ENCODE measurements at places on chromosomes 5 and 9.
A peak's percentile ranks its signal among the peaks of the same experiment; 100 is the strongest.

DNA sequence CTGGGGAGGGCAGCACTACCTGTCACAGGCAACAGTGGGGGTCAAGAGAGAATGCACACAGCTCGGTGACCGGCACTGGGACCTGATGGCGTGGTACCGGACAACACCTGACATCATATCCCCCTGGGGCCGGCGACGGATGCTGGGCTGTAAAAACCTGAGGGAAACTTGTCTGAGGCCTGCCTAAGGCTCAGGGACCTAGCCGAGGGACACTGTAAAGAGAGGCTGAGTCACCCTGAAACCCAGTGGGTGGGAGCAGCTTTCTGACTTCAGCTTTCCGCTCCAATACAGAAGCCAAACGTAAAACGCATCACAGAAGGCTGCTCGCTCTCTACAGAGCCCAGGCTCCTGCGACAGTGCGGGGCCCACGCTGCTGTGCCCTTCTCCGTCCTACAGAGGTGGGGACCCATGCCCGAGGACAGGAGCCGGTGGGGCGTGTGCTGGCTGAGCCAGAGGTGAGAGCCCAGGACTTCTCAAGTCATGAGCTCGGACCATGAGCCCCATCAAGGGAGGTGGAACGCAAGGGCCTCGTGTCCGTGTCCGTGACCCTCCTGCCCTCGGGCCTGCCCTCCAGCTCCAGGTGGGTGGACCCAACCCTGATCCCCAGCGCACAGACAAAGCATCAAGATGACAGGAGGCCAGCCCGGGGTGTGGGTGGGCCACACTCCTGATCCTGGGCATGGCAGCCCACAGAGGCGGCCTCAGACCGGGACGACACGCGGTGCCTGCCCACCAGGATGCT is 5.3 kb downstream of the RALGDS start:
- ATAC-seq = no peak

- no peak for ATAC-seq
These were observed 1.2 kb upstream of the SLC4A9 start for GRCh38 chr5:140358738-140359310.

GRCh38 chr9:36781533-36781932 is 208.8 kb downstream of the MELK start:
- no peak for ATAC-seq

DNA sequence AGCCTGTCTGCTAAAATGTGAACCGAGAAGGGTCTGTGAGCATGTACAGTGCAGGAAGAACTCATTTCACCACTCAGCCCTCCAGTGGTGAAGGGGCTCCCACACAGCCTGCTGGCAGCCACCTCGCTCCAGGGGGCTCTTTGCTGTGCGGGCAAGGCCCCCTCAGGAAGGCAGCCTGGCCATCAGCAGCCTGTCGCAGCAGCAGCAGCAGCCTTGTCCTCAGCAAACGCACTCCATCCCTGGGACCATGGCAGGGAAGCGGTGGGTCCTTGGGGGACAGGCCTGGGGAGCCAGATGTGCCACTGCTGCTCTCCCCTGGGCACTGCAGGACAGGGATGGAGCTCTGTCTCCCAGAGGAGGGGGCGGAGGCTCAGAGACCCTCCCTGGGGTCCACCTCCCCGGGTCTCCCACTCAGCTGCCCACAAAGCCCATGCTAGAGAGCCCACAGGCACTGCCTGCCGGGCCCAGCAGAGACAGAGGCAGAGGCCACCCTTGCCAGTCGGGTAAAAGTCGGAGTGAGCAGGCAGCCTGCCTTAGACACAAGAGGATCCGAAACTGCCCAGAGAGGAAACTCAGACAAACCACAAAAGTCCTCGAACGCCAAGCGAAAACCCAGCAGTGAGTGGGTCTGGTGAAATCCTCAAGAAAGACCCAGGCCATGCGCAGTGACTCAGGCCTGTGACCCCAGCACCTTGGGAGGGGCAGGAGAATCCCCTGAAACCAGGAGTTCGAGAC is 8.0 kb downstream of the BRD3 start:
- no peak for ATAC-seq

DNA sequence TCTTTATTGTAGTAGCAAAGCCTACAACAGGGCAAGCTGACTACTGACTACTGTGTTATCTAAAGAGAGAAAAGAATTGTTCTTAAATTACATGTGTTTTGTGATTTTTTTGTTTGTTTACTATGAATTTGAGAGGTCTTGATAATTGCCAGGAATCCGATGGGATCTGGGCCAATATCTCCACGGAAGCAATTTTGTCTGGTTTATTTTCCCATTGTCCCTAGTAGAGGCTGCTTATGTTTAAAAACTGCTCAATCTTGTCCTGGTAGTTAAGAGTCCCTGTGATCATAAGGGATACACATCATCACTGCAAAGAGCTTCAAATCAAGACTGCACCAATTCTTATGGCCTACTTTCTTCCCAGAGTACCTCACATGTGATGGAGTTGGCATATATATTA is 94.4 kb downstream of the GLDC start:
- ATAC-seq = no peak

DNA sequence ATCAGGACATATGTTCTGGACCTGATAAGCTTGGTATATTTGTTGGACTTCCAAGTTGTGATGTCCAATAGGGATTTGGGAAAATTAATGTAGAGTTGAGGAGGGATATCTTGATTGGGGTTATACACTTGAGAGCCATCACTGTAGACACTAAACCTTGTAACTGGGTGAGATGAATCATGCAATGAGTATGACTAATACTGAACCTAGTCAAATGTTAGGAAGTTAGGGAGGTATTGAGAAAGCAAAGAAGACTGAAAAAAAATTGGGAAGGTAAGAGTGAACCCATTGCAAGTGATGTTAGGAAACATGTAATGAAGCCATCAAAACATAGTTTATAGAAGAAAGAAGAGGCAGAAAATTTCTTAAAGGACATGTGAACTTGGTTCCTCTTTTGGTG is 668.4 kb upstream of the CDH9 start:
- ATAC-seq = no peak

DNA sequence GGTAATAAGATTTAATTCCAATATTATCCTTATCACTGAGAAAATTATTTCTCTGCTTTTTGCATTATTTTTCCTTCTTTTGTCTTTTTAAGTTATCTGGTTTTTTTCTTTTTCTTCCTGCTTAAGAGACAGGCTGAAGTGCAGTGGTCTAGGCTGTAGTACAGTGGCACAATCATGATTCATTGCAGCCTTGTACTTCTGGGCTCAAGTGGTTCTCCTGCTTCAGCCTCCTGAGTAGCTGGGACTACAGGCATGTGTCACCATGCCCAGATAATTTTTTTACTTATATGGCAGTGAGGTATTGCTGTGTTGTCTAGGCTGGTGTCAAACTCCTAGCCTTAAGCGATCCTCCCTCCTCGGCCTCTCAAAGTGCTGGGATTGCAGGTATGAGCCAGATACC is 93.9 kb downstream of the SLC44A1 start:
- ATAC-seq = no peak

DNA sequence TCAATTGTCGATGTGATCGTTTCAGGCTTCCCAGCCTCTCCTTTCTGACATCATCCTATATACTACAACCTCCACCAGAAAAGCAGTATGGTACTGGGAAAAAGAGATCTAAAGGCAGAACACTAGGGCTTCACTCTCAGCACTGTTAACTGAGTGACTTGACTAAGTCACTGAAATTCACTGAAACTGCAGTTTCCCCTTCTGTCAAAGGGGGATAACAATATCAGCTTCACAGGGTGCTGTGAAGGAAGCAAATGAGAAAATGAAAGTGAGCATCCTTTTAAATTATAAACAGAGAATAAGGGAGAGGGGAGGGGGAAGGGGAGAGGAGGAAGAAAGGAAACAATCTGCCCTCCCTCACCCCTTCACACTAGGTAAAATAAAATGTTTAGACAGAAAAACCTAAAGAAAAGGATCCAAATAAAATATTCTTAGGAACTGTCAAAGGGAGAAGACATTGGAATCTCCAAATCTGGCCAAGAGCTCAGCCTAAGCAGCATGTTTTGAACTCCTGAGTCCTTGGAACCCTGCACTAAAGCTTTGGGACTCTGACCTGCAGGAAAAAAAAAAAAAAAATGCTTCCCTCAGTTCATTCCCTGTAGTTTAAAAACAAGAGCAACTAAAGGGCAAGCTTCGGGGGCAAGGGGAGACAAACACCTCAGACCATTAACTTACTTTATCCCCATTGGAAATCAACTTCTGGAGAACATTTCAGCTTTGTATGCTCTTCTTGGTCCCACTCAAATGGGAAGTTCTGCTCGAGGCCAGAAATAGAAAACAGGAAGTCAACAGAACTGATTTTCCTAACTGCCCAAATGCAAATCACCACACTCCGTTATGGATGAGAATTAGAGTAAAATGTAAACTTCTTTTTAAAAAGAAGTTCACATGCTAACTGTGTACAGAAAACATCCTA is 178.3 kb downstream of the DEPDC1B start:
- ATAC-seq = no peak

DNA sequence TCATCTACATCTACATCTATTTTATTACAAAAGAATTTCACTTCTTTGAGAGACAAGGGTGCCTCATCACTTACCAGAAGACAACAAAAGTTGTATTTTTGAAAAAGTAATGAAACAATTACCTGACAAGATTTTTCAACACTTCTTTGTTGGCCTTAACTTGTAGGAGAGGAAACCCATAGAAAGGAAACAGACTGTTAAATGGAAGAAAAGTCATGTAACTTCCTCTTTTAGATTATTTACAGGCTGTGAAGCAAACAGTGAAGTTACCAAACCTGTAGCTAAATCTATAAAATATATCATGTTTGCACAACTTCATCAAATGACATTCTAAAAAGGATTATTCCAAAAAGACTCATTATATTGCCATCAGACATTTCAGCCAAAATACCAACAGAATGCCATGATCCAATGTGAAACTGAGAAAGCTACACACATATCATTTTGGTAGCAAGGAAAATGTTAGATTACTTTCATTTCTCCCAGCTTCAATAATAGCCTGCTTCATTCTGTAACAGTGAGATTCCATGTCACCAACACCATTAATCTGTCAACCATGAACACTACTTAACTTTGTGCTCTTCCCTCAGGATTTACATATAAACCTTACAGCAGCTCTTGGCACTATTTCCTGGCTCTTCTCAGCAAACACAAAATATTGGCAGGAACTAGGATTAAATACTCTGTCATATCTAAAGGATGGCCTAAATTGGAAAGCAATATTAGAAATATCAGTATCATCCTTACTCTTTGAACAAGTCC is 122.5 kb downstream of the MCTP1 start:
- ATAC-seq = no peak

- no peak for ATAC-seq
These were observed 102.7 kb upstream of the CD180 start for GRCh38 chr5:67299231-67299735.

GRCh38 chr9:6968271-6968670 is 210.5 kb downstream of the KDM4C start:
- ATAC-seq = no peak

DNA sequence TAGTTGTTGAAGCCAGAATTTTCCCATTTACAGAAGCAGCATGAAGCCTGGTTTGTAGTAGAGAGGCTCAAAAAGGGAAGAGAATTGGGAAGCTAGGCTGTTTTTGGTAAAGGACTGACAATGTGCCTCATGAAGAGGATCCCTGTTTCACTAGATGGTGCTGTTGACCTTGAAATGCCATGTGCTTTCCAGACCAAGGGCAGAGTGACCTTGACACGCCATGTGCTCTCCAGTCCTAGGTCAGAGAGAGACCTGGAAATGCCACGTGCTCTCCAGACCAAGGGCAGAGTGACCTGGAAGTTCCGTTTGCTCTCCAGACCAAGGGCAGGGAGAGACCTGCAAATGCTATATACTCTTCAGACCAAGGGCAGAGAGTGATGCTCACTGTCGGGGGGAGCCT is 32.0 kb downstream of the UNC13B start:
- no peak for ATAC-seq

DNA sequence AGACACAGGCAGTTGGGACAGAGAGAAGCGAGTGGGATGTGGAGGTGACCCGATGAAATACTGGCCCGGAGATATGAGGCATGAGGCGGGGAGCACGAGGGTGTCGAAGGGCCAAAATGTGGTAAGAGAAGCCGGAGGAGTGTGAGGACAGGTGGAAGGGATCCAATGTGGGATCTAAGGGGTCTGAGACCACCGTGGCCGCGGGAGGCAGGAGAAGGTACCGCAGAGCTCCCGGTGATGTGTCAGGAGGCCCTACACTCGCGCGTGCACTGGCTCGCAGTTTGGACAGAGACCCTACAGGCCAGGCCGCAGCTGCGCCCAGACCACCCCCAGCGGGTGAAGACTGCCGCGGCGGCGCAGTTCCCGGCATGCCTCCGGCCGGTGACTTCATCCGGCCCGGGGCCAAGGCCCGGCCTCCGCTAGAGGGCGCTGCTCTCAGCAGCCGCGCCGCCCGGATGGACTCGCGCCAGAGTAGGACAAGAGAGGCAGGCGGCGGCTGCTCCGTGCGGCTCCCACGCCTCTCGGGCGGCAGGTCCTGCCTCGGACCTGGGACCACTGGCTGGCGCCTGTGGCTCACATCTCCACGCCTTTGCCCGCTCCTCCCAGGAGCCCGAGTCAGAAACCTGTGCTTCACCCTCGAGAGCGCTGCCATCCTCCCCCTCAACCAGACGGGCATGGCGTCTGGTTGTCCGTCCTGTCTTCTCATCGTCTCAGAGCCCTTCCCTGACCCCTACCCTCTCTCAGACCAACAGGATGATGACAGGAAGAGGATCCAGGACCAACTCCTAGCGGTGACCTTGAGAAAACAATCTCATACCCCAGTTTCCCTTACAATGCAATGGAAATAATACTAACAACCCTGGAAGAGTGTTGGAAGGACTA is 35.4 kb upstream of the STING1 start:
- peak; percentile 97 for ATAC-seq

- ATAC-seq = no peak
These were observed 78.1 kb downstream of the HSPA4 start for GRCh38 chr5:133129950-133130349.

DNA sequence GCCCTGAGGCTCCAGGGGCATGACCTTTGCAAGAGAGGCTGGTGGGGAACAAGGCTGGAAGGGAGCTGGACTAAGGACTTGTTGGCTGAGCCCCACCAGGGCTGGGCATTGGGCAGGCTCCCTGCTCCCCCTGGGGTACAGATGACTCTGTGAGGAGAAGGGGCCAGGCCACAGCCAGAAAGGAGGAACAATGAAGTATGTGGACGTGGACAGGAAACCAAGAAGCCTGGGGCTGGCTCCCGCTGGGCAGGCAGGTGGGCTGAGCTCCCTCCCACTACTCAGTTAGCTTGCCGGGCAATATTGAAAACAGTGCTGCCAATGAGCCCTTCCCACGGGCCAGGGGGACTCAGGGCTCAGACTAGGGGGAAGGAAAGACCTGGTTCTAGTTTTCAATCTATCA is 66.1 kb upstream of the SPTLC1 start:
- no peak for ATAC-seq

- no peak for ATAC-seq
These were observed 22.4 kb upstream of the CORO2A start for GRCh38 chr9:98214811-98215210.

- peak; percentile 78 for ATAC-seq
These were observed 145.5 kb downstream of the DCP2 start for GRCh38 chr5:113122053-113122452.

- peak; percentile 47 for ATAC-seq
These were observed 63.0 kb upstream of the CTSL start for GRCh38 chr9:87662808-87663528.

GRCh38 chr5:136435946-136436543 is 70.7 kb upstream of the TRPC7 start:
- no peak for ATAC-seq

Measured in gastroesophageal sphincter (tissue), 4 donors.